Effector CD4-positive, alpha-beta T cell (primary cell): ENCODE measurements at places on chromosomes 6 and 20.

GRCh38 chr20:47031821-47032220 lies 137.2 kb downstream of the EYA2 start:
- DNase-seq: no peak

- no peak for DNase-seq
Observed at GRCh38 chr6:35543459-35544193, 30.9 kb upstream of the TULP1 start.

GRCh38 chr6:79874531-79875134 lies 72.7 kb downstream of the ELOVL4 start:
- no peak for DNase-seq

GRCh38 chr20:58714923-58715351 lies 22.3 kb downstream of the NPEPL1 start:
- DNase-seq: no peak

DNA sequence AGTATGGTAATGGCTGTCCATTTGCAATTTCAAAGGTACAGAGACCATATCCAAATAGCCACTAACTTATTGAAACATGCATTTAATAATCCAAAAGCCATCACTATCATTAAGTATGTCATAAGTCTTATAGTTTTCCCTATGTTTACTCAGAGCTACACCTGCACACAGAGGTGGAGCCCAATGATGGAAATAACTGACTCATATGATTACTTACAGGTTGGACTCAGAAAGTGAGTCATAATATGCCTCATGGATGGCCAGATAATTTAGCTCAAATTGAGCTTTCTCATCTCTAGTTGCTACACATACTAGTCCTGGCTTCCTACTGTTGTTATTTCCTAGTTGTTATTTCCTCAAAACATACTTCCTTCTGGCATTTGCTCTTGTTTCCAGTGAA lies 104.4 kb upstream of the KHDRBS2 start:
- DNase-seq: no peak

GRCh38 chr20:62721511-62722370 lies 13.1 kb downstream of the NTSR1 start:
- no peak for DNase-seq

DNA sequence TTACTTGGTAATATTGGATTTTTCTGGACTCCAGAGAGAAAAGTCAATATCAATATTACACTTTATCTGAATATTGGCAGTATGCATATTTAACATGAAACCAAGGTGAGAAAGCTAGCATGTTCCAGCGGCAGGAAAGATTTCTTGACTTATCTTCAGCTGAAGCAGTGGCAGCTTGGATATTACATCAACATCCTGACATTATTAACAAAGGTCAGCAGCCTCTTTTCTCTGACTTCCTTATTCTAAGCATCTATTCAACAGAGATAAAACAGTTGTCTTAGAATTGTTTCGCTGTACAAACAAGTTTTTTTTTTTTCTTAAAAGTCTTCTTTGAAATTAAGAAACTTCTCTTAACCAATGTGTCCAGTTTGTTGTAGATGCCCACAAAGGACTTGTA lies 11.8 kb downstream of the DCBLD1 start:
- no peak for DNase-seq

- DNase-seq: no peak
Observed at GRCh38 chr6:31620586-31621319, at the start of gene PRRC2A. Gene PRRC2A, plus strand, starts transcription at chr6:31620715. Its CDS starts 2,075 bp downstream, at chr6:31622790.

DNA sequence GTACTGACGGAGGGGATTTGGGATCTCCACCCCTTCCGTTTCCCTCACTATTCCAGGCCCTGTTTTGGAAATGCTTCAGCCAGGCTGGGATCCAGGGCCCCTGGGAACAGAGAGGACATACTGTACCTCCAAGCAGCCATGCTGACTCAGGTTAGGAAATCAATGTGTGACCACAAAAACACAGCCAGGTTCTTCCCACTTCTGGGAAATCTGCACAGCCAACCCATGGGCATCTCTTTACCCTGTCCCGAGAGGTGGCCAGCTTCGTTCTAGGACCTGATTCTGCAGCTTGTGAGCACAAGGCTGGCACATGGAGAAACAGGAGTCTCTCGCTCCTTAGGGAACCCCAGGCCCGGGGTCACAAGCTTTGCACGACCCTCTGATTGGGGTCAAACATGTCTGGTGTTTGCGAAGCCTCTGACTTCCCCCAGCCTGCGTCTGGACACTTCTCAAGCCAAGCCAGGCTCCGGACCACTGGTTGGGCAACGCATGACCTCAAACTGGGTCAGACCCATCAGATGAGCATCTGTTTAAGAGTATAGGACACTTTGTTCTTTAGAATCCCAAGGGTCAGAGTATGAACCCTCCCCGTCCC lies 8.3 kb upstream of the TTPAL start:
- no peak for DNase-seq

GRCh38 chr20:38198238-38198861 lies 33.3 kb upstream of the TGM2 start:
- no peak for DNase-seq

- no peak for DNase-seq
Observed at GRCh38 chr6:158591810-158592209, 31.9 kb downstream of the TMEM181 start.

GRCh38 chr6:47157063-47157462 lies 114.9 kb upstream of the ADGRF1 start:
- DNase-seq: no peak

GRCh38 chr6:24982231-24982630 lies 46.5 kb upstream of the RIPOR2 start:
- DNase-seq: no peak

- DNase-seq: no peak
Observed at GRCh38 chr20:56826705-56827665, 197.9 kb downstream of the TFAP2C start.

DNA sequence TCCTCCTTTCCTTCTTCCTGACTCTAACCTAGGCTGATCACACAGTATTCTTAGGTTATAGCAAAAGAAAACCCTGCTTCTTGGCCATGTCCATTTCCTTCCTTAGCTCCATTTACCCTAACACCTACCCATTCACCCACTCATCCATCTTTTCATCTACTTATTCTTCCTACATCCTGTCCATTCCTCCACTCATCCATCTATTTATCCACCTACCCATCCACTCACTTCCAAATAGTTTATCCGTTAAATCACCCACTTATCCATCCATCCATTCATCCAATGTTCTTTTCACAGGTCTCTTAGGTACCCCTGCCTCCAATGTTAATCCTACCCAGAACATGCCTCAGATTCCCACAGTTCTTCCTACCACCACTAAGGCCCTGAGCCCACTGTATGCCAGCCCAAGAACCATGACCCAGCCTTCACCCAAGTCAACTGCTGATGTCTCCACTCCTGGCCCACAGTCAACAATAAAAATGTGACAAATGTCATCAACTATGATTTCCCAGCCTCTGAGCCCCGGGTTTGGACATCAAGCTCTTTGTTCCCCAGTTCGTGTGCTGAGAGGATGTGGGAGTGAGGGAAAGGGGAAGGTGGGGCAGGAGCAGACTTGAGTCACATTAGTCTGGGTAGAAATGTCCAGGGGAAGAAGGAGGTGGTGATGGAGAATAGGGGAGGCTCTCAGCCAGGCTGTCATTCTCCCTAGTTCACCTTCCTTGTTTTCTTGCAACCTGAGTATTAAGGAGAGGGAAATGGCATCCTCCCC lies 24.4 kb downstream of the TREML4 start:
- DNase-seq: no peak

DNA sequence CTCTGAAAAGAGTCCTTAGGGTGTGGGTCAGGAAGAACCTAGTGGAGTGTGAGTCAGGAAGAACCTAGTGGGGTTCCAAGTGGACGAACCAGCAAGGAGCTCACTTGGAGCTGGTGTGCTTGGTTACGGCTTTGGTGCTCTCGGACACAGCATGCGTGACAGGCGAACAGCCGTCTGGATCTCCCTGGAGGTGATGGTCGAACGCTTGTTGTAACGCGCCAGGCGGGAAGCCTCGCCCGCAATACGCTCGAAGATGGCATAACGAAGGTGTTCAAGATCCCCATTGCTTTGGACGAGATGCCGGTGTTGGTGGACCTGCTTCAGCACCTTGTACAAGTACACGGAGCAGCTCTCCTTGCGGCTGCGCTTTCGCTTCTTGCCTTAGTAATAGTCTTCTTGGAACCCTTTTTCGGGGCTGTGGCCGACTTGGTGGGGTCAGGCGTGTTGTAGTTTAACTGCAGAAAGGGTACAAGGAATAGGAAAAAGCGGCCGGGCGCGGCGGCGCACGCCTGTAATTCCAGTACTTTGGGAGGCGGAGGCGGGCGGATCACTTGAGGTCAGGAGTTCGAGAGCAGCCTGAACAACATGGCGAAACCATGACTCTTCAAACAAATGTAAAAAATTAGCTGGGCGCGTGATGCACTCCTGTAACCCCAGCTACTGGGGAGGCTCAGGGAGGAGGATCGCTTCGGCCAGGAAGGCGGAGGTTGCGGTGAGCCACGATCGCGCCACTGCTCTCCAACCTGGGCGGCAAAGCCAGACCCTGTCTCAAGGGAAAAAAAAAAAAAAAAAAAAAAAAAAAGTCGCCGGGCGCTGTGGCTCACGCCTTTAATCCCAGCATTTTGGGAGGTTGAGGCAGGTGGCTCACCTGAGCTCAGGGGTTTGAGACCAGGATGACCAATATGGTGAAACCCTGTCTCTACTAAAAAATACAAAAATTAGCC lies 48.0 kb downstream of the OR2B2 start:
- DNase-seq: no peak

GRCh38 chr20:17525650-17526049 lies 5.5 kb downstream of the BFSP1 start:
- no peak for DNase-seq

DNA sequence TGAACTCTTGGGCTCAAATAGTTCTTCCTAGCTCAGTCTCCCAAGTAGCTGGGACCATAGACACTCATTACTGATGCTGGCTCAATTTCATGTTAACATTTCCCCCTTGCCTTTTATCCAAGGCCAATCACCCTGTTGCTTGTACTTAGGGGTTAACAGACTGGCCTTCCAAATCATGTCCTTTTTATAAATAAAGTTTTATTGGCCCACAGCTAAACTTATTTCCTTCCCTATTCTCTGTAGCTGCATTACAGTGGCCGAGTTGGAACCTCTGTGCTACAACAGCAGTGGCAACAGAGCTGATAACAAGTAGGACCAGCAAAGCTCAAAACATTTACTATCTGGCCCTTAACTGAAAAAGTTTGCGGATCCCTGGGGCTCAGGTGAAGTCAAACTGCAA lies 109.8 kb downstream of the ZFP64 start:
- no peak for DNase-seq

DNA sequence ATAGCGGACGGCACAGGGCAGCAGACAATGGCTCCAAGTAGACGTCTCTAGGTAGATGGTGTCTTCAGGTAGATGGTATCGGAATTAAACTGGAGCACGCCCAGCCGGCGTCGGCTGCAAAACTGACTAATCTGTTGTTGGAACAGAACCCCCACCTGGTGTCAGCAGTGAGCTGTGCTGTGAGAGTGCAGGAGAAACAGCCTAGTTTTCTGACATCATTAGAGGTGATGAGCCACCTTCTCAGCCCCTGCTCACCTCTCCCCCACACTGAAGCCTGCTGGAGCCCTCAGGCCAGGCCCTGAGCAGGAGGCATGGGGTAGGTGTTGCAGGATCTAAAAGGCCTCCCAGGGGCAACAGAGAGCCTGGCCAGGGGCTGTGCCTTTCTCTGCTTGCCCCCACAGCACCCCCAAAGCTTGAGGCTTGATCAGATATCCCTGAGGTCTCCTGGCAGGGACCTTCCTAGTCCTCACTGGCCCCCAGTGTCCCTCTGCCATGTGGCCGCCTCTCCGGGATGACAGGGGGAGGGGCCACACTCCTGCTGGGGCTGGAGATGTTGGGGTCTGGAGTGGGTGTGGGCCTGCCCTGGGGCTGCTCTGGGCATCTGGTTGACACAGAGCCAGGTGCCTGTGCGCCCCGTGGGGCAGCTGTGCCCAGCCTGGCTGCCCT lies 6.9 kb upstream of the HELZ2 start:
- DNase-seq: peak; percentile 54

DNA sequence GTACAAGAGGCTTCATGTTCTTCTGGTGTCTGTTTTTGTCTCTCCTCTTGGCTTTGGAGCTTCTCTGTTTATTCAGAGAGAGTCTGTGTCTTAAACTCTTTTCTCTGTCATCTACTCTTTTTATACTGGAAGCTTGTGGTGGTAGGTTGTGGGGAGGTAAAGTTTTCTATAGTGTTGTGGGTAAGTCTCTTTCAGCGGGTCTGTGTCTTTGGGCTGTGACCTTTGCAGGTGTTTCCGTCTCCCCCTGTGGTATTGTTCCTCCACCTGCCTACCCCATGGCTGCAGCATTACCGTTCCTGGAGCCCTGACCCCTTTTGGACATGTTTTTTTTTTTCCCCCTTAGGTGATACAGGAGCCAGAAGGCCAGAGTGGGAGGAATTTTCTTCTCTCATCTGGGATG lies 37.9 kb upstream of the FERMT1 start:
- no peak for DNase-seq

GRCh38 chr20:40029589-40029988 lies 659.4 kb downstream of the MAFB start:
- no peak for DNase-seq

DNA sequence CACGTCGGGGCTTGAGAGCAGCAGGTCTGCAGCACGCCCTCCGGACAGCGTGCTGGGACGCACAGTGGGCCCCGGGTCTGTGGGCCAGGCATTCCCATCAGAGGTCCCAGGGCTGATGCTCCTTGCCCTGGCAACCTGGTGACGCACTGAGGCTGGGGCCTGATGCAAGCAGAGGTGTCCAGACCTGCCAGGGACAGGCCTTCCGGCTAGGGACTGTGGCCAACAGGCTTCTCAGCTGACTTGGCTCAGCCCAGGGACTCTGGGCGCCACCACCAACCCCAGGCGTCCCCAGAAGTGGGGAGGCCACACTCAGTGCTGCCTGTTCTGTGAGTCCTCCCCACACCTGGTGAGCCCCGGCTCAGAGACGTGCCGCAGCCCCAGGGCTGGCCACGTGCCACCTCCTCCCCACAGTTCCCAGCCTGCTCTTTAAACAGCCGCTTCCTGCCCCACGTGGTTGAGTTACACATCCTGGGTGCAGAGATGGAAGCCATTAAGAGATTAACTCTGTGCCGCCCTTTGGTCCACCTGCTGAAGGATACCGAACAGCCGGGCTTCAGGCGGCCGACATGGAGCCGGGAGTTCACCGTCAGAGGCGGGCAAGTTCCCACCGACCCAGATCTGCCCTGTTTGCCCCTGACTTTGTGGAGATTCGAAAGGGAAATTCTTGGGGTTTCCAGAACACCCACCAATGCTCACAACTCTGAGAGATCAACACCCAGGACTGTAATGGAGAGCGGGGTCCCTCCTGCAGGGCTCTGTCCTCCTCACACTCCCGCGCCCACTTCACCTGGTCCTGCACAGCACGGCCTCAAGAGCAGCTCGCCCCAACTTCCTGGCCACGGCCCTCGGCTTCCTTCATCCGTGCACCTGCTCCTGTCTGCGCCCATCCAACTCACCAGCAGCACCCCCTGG lies 37.6 kb upstream of the ZBP1 start:
- DNase-seq: no peak

DNA sequence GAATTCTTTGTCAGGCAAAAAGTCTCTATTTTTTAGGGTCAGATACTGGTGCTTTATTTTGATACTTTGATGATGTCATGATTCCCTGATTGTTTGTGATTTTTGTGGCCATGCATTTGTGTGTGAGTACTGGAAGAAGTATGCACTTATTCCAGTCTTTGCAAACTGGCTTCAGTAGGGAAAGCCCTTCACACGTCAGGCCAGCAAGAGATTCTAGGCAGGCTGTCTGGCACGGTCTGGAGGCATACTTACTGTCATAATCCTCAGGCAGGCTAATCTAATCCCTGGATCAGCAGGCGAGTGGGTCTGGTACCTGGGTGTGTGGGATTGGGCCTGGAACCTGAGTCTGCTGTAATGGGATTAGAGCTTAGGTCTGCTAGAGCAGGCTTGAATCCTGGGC lies 391.8 kb upstream of the MMS22L start:
- no peak for DNase-seq
